Stimulated activated CD4-positive, alpha-beta T cell treated with anti-CD3 and anti-CD28 coated beads, Interleukin-15, amount 100 ng/mL, for 1 hour (primary cell): ENCODE measurements at places on chromosomes 3 and 15.

- DNase-seq: no peak
Measured at GRCh38 chr3:9676785-9677184, 26.8 kb upstream of the CPNE9 start.

GRCh38 chr3:77404871-77405270 lies 365.0 kb downstream of the ROBO2 start:
- no peak for DNase-seq

DNA sequence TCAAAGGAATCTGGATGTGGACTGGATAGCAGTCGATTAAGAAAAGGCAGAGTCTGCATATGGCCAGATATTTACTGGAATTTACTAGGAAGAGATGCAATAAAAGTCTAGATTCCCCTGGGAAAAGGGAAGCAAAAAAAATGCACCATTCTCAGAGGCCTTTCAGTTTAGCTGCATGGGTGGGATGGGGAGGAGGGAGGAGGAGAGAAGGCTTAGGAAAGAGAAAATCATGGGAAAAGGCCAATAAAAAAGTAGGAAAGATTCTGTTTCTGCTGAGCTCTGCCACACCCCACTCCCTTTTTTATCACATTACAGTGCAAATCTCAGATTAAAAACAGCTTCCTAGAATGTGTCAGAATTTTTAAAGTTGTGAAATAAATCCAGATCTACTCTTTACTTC lies 103.6 kb downstream of the ADAMTS9 start:
- DNase-seq: no peak

DNA sequence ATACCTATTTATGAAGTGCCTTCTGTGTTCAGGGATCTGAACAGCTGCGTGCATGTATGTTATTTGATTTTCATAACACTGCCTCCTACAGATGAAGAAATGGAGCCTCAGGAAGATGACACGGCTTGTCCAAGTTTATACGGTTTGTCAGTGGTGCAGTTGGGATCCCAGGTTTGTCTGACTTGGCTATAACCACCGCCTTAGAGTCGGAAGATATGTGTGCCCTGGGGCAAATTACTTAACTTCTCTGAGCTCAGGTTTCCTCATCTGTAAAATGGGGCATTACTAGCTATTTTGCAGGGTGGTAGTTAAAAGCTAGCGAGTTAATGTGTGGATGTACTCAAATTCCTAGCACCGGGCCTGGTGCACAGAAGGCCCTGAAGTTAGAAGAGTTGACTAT lies 54.1 kb upstream of the ANP32A start:
- no peak for DNase-seq

- DNase-seq: peak; percentile 41
Measured at GRCh38 chr15:25862472-25863110, 536 bp downstream of the ATP10A start.

DNA sequence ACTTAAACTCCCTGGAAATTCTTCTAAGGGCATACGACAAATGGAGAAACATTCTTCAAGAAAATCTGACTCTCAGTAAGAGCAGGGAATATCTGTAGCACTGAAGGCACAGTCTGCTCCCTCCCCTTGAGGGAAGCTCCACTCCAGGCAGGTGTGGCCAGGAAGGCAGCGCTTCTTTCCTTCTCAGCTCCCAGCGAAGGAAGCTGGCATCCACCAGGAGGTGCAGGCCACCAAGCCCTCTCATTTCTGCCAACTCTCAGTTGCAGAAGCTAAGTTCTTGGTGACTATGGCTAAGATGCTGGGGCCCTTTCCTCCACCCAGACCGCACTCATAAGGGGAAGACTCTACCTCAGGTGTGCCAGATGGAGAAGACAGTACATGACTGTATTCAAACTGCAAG lies 37.7 kb upstream of the SLC41A3 start:
- DNase-seq: no peak

DNA sequence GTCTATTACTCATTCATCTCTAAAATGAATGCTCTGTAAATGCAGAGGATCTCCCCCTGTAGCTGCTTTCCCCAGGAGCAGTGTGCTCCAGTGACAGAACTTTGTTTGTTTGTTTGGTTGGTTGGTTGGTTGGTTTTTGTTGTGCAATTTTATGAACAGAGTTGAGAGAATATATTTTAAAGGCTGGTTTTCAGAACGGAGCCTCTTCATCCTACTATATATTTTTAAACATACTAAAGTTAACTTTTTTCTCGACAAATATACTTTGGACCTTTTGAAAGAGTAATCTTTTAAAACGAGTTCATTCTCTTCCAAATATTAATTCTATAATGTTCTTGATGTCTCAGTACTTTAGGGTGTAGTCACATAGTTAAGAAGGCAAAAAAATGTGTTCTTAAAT lies 20.2 kb downstream of the RYR3 start:
- DNase-seq: no peak

DNA sequence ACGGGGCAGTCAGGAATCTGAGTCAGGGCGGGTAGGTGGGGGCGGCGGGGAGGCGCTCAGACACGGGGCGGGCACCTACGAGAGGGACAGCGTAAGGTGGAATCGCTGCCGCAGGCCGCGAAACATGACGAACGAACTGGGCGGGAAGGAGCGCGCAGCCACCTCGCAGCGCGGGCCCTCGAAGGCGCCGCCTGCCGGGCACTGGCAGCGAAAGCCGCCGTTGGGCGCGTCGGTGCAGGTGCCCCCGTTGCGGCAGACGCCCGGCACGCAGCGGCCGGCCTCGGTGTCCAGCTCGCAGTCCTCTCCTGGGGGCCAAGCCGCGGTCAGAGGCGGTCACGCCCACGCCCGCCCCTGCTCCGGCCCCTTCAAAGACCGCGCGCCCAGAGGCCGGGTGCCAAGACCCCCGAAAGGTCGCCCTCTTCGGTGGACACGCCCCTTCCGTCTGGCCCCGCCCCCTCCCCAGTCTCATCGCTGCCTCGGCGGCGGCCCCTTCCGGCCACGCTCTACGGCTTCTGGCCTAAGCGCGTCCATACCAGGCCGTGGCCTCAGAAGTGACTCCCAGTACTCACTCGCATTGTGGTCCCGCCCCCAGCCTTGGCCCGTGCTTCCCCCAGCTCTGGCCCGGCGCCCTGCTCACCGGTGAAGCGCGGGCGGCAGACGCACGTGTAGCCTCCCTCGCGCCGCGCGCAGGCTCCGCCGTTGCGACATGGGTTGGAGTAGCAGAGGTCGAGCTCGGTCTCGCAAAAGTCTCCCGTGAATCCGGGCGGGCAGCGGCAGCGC lies 6.4 kb downstream of the CELSR3 start:
- peak; percentile 75 for DNase-seq

GRCh38 chr3:27127195-27127594 lies 242.0 kb downstream of the NEK10 start:
- DNase-seq: no peak

DNA sequence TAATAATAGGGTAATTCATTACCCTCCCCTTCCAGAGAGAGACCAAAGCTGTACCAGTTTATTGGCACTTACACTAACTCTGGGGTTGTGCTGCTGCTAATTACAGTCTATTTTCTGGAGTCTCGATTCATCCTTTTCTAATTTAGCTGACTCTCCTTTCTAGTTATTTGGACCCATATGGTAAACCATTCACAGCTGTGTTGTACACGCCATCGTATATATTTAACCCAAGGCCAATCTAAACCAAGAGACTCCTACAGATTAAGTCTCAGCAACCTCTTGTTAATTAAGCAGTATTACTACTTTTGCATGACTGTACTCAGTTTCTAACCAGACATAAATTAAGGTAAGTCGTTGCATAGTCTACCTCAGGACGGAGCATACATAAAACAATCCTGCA lies 22.5 kb downstream of the ANXA2 start:
- DNase-seq: no peak
